Right atrium auricular region (tissue), 2 donors: ENCODE measurements at places on chromosomes 12 and 14.

- DNase-seq, result no peak
These were observed 109.5 kb downstream of the NTS start for GRCh38 chr12:85983601-85984000.

DNA sequence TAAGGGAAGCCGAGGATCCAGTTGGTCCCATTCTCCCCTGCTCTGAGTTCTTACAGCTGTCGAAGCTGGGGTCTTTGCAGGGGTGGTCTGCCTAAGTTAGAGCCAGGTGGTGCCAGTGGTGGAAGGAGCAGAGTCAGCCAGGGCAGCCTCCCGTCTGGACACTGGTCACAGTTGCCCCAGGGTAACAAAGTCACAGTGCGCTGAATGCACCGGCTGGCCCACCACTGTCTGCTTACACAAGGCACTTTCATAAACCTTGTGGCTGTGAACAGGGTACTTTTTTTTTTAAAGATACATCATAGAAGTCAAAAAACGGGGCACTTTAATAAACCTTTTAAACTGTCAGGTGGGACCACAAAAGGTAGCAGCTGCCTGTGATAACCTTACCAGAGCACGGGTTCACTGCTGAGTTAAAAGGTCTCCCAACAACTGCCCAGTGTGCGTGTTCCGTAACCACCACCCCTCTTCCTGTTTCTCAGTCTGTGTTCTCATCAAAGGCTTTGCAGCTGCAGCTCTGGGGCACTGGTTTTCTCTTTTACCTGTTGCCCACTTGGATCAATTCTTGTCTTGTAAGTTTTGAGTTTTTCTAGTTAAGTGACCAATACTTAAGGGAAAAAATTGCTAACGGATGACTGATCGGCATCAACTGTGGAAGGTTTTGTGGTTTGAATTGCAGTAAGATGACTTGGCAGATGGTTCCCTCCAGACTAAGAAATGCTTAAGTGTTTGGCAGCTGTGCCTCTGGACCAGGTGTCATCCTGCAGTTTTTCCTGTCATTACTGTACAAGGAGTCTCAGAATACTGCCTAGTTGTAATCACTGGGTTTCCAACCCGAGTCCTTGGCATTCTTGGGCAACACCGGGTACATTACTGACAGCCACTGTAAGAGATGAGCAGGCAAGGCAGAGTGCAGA is 55.9 kb downstream of the DYNC1H1 start:
- DNase-seq, result no peak

DNA sequence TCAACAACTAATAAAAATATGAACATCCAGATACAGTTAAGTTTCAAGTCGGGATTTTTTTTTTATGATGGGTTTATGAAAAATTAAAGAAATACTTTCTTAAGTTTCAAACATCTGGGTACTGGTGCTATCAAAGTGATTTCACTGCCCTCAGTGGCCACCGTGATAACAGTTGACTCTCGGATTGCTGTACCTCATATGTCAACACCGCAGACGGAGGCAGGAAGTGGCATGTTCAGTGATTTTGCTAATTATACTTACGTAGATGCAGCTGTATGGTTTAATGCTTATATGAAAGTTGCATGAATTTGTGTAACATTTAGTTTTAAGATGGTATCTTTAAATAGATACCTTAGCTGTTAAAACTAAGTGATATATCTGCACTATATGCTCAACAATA is 20.8 kb upstream of the FBLN5 start:
- DNase-seq, result no peak

GRCh38 chr14:71290960-71291466 is 383.8 kb downstream of the PCNX1 start:
- DNase-seq, result no peak

DNA sequence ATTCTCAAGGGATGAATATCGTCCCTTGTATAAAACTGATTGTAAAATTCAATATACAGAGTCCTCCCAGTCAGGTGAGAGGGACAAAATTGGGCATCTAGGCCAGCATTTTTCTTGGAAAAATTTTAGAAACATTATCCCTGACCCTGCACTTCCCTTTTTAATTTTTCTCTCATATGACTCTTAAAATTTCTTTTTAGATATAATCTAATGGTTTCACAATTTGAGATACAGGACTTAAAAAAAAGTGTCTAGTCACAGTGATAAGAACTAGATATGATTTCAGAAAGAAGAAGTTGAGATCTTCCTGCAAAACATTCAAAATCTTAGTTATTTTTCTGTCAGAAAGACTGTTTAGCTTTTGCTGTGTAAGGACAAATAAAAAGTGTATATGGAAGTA is 270.8 kb upstream of the PPFIA2 start:
- DNase-seq, result no peak

GRCh38 chr14:80364274-80364673 is 153.0 kb upstream of the DIO2 start:
- no peak for DNase-seq

GRCh38 chr14:73173092-73173735 is 36.9 kb downstream of the PSEN1 start:
- DNase-seq, result no peak
